ENCODE measurements at places on chromosomes 16 and 17. TPM values are rescaled to one million over a fixed set of nuclear protein-coding genes. Genes with fewer than 3 reads are reported as not detected.

HOXB3 gene
- total RNA-seq, result 1.5 TPM

HGS gene
- total RNA-seq, result 155 TPM

ZNRF1 gene
- 5.8 TPM for total RNA-seq

MMD gene
- total RNA-seq, result 11.2 TPM

KLHL10 gene
- total RNA-seq, result not detected

TBC1D3 gene
- total RNA-seq, result not detected

MBTD1 gene
- 9.0 TPM for total RNA-seq

MT3 gene
- total RNA-seq, result not detected

CHD9NB gene
- total RNA-seq, result 1.2 TPM

TUBB3 gene
- 219 TPM for total RNA-seq

BPTF gene
- total RNA-seq, result 64.2 TPM

TP53TG3B gene
- total RNA-seq, result not detected

IGSF6 gene
- not detected for total RNA-seq

APPBP2 gene
- total RNA-seq, result 58.7 TPM

DOC2B gene
- 0.64 TPM for total RNA-seq

TMEM114 gene
- total RNA-seq, result not detected

NPIPA3 gene
- total RNA-seq, result 0.26 TPM

ABCA6 gene
- 0.75 TPM for total RNA-seq

TMED6 gene
- not detected for total RNA-seq

KCNG4 gene
- total RNA-seq, result 3.5 TPM

AOC2 gene
- 0.69 TPM for total RNA-seq

RNU2-1 gene
- not detected for total RNA-seq

CD7 gene
- total RNA-seq, result not detected

ALDOC gene
- 24.2 TPM for total RNA-seq

SLC5A2 gene
- total RNA-seq, result 0.05 TPM

Measured in SK-MEL-5 (cell line).